Activated naive CD4-positive, alpha-beta T cell treated with anti-CD3 and anti-CD28 coated beads, Interleukin-2, amount 50 U/mL, for 16 hours (primary cell): ENCODE measurements at places on chromosomes 13 and 19.

DNA sequence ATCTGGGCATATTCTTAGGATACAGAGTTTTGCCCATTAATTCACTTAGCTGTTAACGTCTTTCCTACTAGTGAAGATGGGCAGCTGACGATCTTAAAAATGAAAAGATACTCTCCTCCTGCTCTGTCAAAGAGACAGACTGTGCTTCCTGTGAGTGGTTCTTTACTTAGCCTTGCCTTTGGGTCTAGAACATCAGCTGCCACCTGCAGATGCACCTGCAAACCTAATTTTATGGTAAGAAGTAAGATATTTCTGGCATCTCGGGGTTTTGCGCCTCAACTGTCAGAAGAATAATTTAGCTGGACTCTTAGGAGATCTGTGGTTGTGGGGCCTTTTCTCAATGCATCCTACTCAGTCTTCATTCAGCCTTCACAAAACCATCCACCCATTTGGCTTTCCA is 36.2 kb downstream of the TRPC4 start:
- DNase-seq: no peak

DNA sequence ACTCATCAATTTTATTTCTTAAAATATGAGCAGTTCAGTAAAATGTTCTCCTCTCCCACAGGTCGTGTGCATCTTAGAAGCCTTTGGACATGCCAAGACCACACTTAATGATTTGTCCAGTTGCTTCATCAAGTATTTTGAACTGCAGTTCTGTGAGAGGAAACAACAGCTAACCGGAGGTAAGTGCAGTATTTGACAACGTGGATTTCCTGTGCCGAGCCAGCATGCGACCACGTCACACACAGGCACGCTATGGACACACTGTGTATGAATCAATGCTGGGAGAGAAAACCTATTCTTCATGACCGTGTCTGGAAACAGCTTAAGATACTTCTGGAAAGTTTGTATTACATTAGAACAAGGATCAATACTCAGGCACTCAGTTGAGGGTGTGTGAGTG is 268.5 kb downstream of the MYO16 start:
- DNase-seq: no peak

DNA sequence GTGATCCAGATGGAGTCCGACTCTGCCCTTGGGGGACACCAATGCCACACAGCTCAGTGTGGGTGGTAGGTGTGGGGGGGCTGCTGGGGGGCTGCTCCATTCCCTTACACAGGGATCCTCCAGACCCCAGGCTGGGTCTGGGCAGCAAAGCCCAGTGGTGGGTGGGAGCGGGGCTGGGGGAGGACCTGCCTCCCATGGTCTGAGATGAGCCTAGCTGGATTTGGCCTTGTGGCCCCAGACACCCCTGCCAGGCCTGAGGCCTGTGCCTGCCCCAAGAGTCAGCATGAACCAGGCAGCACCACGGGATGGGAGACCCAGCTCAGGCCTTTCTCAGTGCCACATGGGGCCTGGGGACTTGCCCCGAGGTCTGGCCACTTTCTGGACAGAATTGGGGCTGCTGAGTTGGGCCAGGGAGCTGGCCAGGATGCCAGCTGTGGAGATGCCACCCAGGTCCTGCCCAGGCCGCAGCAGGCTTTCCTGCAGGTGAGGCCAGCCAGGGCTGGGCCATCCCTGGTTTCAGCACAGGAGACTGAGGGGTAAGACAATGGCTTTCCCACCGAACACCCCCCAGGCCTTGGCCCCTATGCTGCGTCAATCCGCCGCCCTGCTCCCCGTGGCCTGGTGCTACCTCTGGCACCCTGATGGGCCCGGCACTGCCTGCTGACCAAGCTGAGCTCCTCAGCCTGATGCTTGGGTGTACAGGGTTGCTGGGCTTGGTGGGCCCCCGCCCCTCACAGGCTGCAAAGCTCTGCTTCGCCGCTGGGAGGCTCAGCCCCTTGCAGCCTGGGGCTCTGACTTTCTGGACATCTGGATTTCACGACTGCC is 24.2 kb downstream of the CEBPG start:
- DNase-seq: peak; percentile 10

- DNase-seq: no peak
These were observed 21.9 kb downstream of the ATP11A start for GRCh38 chr13:112711528-112712265.

DNA sequence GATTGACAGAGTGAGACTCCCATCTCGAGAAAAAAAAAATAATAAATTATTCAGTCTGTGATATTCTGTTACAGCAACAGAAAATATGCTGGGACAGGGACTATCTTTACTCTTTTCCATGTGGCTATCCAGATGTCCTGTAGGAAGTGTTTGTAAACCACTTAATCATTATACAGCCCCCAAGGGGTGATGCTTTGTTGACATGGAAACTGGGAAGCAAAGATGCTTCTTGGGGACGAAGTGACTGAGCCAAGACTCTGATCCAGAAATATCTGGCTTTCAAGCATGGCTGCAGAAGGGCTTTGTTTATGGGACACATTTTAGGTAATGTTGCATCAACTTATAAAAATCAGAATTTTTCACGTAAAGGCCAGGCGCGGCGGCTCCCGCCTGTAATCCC is 5.4 kb downstream of the ZNF8 start:
- no peak for DNase-seq

- no peak for DNase-seq
These were observed 41.8 kb downstream of the GSX1 start for GRCh38 chr13:27834095-27834494.

- no peak for DNase-seq
These were observed 2.7 kb upstream of the ZFP82 start for GRCh38 chr19:36420961-36421748.

DNA sequence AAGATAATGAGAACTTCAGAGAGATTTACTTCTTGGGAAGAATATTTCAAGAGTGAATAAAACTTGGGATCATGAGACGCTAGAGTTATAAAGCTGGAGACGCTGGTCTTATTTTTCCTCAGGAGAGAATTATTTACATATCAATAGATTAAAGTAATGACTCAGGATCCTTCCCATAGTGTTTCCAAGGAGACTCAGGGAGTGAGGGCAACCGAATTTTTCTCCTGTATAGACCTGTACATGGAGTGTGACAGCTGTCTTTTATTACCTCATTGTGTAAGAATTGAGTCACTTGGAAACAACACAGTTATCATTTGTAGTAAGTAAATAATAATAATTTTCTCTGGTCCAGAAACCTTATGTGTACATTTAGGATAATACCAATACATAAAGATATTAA is 1905.5 kb downstream of the OLFM4 start:
- DNase-seq: no peak

DNA sequence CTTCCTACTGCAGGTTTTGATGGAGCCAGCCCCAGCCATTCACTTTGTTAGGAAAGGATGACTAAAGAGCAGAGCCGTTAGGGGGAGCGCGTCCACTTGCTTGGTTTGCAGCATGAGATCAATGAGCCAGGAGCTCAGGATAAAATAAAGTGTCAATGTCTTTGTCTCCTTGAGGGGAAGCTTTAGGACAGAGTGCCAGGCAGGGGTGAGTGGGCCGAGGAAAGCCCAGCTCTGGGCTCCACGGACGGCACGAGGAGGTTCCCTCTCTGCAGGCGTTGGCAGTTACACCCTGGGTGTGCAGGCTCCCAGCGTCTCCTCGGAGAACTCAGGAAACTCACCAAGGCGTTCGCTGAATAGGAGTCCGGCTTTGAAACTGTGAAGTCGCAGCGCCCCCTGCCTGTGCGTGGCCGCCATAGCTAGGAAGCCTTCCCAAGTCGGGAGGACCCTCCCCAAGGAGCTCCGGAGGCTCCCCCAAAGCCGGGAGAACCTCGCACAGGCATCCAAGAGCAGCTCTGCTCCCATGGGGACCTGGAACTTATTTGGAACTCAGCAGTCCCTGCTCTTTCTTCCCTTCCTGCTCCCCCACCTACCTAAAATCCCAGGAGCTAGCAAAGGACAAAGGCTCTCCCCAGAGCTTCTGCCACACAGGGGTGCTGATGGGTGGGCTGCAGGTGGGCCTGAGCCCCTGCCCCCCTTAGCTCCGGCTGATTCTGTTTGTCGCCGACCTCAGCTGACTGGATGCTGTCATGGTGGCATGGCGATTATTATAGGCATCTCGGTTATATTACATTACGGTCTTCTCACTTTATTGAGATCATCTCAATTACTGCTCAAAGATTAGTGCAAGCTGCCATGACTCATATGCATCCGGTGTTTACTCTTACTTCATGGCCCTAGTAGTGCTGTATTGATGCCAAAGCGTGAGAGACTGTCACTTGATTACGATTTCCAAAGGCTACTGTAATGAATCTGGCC is 34.4 kb downstream of the GSX1 start:
- DNase-seq: peak; percentile 61
